ENCODE measurements at places on chromosomes 11 and 22.

GRCh38 chr11:72758690-72759389, 6.6 kb upstream of the ARAP1 start:
- DNase-seq: no peak

DNA sequence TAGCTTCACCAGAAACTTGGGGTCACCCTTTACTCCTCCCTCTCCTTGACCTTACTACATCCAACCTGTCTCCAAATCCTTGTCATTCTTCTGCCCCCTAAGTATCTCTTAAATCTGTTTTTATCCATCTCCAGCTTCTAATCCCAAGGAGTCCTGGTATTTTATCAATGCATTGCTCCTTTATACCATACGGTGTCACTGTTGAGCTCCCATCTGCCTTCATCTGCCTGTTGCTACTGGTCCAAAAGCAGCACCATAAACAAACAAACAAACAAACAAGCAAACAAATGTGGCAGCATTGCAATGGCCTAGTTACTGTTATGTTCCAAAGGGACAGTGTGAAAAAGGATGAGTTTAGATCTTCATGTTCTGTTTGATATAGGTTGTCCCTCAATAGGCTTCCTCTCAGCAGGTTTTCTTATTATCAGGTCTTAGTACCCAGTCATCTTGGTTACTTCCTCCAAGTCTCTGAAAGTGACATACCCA, 34.2 kb downstream of the DNHD1 start:
- DNase-seq: no peak

GRCh38 chr11:96008161-96008720, 84.3 kb upstream of the MTMR2 start:
- no peak for DNase-seq

GRCh38 chr11:45846974-45847910, at the start of gene CRY2:
TSS of gene CRY2 (plus strand) at chr11:45847475. CDS start at chr11:45847491, 16 bp downstream.
- DNase-seq: peak; percentile 98

DNA sequence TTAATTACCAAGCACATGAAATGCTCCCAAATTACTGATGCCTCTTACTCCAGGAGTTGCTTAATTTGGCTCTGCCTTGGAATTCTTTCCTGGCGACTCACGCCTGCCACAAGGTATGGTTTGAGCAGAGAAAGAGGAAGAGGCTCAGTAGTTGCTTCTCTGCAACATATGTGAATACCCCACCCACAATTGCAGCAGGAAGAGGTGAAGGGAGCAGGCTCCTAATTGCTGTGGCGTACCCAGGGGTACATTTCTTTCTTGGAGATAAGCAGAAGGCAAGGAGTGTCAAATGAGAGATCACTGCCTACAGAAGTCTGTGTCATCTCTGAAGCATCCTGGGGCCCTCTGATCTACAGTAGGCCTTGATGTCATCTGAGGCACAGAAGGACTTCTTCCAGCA, 10.6 kb upstream of the NNMT start:
- DNase-seq: no peak

- no peak for DNase-seq
Measured at GRCh38 chr11:44730775-44731174, 4.0 kb downstream of the TSPAN18 start.

- DNase-seq: no peak
Measured at GRCh38 chr11:79366218-79366617, 74.6 kb downstream of the TENM4 start.

DNA sequence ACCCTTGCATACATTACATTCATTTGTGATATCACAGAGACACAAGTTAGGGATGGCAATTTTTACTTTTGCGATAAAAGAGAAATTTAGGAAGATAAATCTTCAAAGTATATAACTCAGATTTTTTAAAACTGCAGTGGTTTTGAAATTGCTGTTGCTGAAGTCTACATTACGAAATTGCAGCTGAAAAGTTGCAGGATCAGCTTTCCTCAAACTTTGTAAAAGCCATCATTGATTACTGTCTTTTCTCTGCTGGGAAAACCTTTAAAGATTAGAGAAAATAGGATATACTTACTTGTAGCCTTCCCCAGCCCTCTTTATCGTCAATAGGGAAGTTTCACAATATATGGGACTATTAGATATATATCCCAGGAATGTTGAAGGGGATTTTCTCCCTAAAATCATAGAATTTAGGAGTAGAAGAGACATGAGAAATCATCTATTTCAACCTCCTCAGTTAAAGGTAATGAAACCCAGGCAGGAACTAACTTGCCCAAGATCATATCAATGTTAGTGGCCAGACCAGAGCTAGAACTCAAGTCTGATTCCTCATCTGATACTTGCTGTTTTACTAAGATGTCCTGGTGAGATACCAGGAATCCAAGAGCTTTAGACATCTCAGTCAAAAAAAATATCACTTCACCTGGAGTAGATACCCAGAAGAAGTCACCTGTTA, 10.4 kb upstream of the AGBL2 start:
- DNase-seq: no peak

DNA sequence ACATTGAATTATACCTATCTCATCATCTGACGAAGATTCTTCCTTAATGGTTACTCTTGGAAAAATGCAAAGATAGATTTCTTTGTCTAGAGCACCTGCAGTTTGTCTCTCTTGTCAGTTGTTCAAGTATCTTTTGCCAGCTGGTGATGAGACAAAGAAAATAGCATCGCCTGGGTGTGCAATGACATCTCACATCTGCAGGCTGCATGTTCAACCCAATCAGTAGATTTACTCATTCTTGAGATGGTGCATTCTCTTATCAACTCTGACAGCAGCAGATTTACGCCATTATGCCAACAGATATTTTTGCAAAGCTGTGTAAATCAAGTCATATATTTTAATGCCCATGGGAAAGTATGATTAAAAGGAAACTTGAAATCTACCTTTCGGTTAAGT, 164.6 kb upstream of the PDGFD start:
- no peak for DNase-seq

GRCh38 chr11:43242401-43242800, 69.4 kb upstream of the API5 start:
- DNase-seq: no peak
